ENCODE measurements at places on chromosomes 11 and 22.

- DNase-seq: no peak
Observed at GRCh38 chr11:118126082-118126838, 26.4 kb downstream of the SCN4B start.

- no peak for DNase-seq
Observed at GRCh38 chr11:5665051-5665570, 19.8 kb downstream of the TRIM5 start.

- DNase-seq: no peak
Observed at GRCh38 chr11:74232311-74232950, 61.3 kb downstream of the PPME1 start.

DNA sequence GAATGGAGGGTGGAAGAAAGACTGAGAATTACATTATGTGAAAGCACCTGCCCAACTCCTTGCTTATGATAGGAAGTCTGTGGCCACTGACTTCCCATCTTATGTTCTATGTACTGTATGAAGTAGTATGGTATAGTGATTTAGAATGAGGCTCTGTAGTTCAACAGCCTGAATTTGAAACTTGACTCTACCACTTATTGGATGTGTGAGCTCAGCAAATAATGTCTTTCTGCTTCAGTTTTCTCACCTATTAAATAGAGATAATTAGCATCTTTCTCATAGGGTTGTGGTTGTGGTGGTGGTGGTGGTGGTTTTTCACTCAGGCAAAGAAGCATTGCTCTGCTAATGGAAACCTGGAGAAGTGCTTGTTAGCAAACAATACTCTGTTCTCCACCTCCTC is 121.6 kb downstream of the PAX6 start:
- DNase-seq: peak; percentile 64

GRCh38 chr11:10114593-10115404 is 179.2 kb downstream of the SBF2 start:
- no peak for DNase-seq

- peak; percentile 9 for DNase-seq
Observed at GRCh38 chr11:304915-305843, 2.4 kb upstream of the IFITM2 start.

DNA sequence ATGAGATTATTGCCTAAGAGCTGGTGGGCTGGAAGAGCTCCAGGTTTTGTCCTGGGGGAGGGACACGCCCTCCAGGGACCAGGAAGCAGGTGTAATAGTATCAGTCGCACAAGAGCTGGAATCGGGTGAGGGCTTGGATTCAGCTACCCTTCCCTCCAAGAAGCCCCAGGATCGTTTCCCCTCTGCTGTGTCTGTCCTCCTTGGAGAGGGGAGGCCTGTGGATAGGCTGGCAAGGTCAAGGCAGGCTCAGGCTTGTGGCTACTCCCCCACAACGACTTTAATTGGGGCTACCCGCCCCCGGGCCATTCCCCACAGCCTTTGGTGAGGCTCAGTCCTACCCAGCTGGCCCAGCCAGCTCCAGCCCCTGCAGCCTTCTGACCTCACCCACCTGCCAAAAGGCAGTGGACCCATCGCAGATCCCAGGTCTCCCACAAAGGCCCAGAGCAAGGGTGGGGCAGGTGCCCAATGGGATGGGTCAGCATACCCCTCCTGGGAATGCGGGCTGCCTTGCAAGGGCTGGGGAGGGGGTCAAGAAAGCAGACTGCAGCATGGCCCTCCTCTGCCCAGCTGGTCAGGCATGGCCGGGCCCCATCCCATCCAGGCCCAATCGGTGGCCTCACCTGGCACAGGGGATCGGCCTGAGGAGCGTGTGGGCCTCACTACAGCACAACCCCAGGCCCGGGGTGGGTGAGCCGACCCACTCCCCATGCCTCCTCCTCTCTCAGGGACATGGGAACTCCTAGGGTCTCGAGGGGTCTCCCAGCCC is 1.0 kb downstream of the CTSD start:
- DNase-seq: no peak

- DNase-seq: no peak
Observed at GRCh38 chr11:125443767-125444311, 52.2 kb downstream of the FEZ1 start.

GRCh38 chr22:24507716-24508115 is 12.6 kb downstream of the UPB1 start:
- DNase-seq: no peak

DNA sequence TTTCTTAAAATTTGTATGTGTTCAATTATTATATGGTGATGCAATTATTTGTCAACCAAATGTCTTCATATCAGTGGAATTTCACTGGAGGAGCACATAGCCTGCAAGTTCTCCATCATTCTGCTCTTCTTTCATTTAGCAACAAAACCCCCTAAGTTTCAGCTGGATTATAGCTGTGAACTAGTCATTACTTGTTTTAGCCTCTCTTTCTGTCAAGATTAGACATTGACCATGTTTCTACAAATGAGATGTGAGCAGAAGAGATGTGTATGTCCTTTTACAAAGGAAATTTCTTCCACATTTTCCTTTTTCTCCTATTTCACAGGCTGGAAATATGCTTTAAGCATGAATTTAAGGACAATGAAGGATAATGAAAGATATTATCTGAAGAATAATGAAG is 9.2 kb upstream of the NOX4 start:
- no peak for DNase-seq

GRCh38 chr11:115539844-115540243 is 35.6 kb upstream of the CADM1 start:
- DNase-seq: no peak

DNA sequence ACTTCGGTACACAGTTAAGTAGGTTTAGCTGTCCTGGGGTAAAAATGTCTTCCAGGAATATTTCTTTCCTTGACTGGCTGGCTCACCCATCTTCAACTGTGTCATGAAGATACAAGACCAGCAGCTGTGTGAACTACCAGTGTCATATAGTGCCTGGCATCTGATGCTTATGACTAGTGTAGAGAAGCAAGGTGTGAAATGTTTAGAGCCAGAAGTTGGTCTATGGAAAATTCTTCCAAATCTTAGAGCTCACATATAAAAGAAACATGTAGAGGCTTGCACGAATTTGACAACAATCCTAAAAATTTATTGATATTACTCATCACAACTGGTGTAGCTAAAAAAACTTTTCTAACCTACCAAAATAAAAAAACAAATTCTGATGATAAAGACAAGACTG is 54.4 kb downstream of the ARL14EP start:
- DNase-seq: no peak

- no peak for DNase-seq
Observed at GRCh38 chr11:79040348-79040747, 400.5 kb downstream of the TENM4 start.

- no peak for DNase-seq
Observed at GRCh38 chr11:76672431-76673175, 2.1 kb upstream of the LRRC32 start.

DNA sequence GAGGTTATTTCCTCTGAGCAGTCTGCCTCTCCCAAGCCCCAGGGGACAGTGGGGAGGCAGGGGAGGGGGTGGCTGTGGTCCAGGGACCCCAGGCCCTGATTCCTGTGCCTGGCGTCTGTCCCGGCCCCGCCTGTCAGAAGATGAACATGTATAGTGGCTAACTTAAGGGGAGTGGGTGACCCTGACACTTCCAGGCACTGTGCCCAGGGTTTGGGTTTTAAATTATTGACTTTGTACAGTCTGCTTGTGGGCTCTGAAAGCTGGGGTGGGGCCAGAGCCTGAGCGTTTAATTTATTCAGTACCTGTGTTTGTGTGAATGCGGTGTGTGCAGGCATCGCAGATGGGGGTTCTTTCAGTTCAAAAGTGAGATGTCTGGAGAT is 3.1 kb downstream of the PIM3 start:
- DNase-seq: no peak

DNA sequence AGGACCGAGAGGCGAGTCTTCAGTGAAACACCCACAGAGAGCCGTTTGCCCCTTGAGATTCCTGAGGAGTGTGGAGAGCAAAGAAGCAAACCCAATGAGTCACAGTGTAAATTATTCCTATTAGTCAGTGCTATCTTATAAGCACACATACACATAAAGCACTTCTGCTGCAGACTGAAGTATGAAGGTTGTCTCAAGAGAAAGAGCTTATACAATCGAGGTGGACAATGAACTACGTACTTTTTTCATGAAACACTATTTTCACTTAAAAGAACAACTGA is 37.3 kb downstream of the GALNT18 start:
- no peak for DNase-seq

- peak; percentile 32 for DNase-seq
Observed at GRCh38 chr11:91174193-91174592, 951.3 kb upstream of the CHORDC1 start.

GRCh38 chr11:114079511-114080065 is 20.1 kb downstream of the ZBTB16 start:
- DNase-seq: no peak

DNA sequence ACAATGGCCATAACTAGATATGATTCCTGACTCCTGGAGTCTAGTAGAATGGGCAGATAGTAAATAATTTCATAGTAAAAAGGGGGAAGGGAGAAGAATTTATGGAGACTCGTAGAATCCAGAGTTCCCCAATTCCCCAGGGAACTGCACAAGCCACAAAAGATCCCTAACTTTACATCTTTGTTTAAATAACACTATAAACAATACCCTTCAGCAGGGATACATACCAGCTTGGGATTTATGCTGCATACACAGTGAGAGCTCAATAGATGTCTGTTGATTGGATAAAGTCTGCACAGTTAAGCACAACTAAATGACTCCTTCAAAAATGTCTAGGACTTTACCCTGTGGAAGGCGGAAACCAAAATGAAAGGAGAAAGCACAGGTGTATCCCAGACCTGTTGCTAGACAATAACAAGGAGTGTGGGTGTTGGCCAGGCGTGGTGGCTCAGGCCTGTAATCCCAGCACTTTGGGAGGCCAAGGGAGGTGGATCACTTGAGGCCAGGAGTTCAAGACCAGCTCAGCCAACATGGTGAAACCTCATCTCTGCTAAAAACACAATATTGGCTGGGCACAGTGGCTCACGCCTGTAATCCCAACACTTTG is 6.8 kb downstream of the SLC35F2 start:
- DNase-seq: no peak

GRCh38 chr11:92528001-92528400 is 303.4 kb downstream of the FAT3 start:
- no peak for DNase-seq

GRCh38 chr11:79377406-79377805 is 63.4 kb downstream of the TENM4 start:
- DNase-seq: no peak

DNA sequence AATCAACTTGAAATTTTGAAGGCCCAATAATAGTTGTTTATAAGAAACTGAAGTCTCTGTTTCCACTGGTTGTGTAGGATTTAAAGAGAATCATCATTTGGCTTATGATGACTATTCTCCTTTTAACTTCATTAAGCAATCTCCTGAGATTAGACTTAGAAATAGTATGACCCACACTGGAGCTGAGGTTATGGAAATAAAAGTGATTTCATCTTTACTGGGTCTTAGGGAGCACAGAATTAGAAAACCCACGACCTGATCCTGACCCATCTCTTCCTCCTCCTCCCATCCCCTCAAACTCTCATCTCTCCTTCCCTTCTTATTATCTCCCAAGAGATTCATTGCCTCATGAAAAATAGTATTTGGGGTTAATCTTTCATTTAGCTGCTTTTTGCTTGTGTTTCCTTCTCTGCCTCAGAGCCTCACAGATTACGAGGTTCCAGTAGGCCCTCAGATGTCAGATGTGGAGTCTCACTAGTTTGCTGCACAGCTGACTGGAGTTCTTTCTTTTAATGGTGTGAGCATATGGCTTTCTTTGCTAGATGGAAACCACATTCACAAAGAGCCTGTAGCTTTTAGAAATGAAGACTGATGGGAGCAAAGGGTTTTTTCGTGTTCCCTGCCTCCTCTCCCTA is 85.0 kb downstream of the ALX4 start:
- no peak for DNase-seq

DNA sequence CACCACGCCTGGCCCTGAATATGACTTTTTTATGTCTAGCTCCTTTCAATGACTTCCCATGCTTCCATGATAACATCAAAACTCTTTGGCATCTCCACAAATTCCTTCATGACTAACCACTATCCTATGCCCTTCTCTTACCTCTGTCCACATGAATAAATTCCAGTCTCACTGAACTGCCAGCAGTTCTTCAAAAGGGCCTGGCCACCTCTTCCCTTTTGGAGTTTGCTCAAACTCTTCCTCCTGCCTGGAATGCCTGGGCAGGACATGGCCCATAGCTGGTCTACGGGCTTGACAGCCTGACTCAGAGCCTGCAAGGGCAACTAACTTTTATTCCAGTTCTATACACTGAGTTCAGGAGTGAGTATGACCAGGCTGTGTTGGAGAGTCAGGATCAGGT is 41.8 kb upstream of the ZBTB16 start:
- no peak for DNase-seq

- no peak for DNase-seq
Observed at GRCh38 chr11:13366266-13367026, 88.9 kb downstream of the BMAL1 start.

DNA sequence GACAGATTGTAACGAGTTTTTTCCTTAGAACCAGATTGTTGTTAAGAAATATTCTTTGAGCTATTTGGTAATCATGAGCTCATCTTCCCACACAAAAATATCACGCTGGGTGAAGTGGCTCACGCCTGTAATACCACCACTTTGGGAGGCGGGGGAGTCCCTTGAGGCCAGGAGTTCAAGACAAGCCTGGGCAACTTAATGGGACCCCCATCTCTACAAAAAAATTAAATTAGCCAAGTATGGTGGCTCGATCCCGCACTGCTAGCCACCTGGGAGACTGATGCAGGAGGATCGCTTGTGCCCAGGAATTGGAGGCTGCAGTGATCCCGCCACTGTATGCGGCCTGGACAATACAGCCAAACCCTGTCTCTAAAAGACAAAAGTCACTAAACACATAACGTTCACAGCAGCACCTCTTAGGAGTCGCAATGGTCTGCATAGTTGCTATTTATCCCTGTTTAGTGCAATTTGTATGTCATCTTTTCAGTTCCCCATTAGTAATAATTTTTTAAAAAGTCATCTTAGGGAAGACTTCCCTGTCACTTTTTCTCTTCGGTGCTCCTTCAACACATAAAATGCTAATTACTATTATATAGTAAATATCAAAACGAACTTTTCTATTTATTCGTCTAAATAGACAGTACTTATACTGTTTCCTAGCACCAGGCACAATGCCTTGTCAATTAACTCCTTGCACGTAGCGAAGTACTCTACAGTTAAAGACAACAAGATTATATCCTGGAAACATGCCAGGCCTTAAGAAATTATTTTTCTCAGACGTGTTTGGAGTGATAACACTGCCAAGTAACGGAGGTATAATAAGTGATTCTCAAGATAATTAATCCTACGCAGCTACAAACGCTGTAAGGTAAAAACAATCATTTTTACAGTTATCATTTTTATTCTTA is 1.1 kb downstream of the ST13 start:
- no peak for DNase-seq

Data from NCI-H2171 (cell line).